ENCODE measurements at places on chromosomes 13 and 19.
A peak's percentile ranks its signal among the peaks of the same experiment; 100 is the strongest.

GRCh38 chr13:37616131-37616530, 17.6 kb upstream of the POSTN start:
- no peak for DNase-seq

GRCh38 chr13:96632536-96633320, 361.5 kb downstream of the OXGR1 start:
- no peak for DNase-seq

DNA sequence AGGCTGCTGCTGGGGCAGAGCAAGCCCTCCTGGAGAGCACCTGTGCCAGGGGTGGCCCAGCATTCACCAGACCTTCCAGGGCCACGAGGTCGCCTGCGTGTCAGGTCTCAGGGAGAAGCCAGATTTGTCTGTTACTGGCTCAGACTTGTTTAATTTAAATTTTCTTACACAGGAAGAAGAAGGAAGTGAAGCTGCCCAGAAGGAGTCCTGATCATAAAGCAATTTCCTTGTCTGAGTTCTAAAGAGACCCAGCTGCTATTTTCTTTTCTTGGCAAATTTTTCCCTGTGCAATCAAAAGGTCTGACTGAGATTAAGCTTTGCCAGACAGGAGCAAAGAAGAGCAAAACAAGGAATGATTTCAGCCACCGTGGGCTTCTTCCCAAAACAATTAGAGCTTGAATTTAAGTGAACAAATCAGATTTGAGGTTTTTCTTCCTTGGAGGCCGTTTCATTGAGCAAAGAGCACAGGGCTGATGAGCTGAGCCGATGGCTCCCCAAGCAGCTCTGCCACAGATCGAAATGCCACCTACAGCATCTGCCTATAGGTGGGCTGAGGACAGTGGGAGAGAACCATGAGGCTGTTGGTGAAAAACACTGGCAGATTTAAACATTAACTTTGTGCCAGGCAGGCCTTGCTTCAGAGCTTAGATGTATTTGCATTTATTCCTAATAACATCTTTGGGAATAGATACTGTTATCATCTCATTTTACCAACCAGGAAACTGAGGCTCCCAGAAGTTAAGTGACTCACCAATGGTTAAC, 40.1 kb downstream of the HSPH1 start:
- DNase-seq, result no peak

- no peak for DNase-seq
Measured at GRCh38 chr13:43300865-43301264, 277.5 kb downstream of the DNAJC15 start.

- DNase-seq, result peak; percentile 10
Measured at GRCh38 chr13:51541037-51541436, 43.2 kb upstream of the WDFY2 start.

GRCh38 chr19:31312009-31312676, 37.1 kb downstream of the TSHZ3 start:
- DNase-seq, result no peak

GRCh38 chr13:39766464-39767158, 111.1 kb downstream of the COG6 start:
- no peak for DNase-seq

GRCh38 chr19:31511696-31512095, 162.5 kb upstream of the TSHZ3 start:
- DNase-seq, result no peak

DNA sequence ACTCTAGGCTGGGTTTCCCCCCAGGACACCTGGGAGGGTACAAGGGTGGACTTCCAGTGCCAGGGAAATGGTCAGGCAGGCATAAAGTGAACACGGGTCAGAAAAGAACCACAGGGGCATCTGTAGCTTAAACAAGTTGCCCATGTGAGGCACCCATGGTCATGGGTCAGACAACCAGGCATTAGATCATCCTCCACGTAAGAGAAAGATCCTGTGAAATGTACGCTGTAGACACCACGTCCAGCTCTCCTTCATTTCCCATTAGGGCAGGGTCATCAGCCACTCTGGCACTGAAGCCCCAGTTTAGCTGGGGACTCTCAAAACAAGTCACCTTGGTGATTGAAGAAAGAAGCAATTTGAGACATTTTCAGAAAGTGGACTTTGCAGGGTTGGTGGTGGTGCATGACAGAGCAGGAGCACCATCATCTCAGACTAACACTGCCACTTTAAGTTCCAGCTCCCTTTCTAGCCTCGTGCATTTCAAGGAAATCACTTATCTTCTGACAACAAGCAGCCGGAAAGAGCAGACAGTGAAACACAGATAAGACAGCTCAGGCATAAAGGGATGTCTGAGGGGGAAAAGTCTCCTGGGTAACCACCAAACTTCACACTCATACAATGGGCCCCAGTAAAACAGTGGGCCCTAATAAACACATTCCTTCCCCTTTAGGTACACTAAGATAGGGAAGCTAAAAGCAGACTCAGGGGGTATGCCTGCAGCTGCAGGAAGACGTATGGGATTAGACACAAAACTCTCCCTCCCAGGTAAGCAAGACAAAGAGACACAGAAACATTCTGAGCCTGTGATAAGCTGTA, 16.1 kb upstream of the SIGLEC6 start:
- DNase-seq, result no peak

GRCh38 chr19:14337510-14337909, 43.7 kb upstream of the ADGRE5 start:
- DNase-seq, result peak; percentile 36

DNA sequence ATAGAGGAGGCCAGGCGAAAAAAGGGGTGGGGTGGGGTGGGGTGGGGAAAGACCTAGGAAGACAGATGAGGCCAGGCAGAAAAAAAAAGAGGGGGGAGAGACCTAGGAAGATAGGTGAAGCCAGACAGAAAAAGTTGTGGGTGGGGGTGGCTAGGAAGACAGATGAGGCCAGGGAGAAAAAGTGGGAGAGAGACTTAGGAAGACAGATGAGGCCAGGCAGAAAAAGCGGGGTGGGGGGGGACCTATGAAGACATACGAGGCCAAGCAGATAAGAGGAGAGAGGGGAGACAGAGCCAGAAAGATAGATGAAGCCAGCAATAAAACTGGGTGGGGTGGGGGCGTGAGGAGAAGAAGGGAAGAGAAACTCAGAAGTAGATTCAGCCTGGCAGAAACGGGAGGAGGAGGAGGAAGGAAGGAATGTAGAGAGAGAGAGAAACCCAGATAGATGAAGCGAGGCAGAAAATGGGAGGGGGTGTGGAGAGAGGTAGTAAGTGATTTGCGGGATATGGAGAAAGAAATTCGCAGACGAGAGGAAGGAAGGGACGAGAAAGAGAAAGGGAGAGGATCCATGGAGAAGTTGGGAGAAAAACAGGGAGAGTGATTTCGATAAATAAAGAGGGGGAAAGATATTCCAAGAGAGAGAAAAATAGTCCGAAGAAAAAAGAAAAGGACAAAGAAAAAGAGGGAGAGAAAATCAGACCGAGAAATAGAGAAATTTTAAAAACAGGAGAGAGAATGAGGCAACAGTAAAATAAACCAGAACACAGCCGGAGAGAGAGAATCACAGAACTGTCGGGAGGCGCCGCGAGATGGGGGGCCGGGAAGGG, 12.2 kb upstream of the CACNG6 start:
- DNase-seq, result no peak
